ENCODE measurements at places on chromosomes 6 and 20.

- no peak for DNase-seq
These were observed 1.6 kb downstream of the TNFRSF6B start for GRCh38 chr20:63697868-63698545.

- no peak for DNase-seq
These were observed 12.8 kb upstream of the CCDC167 start for GRCh38 chr6:37512400-37513011.

- no peak for DNase-seq
These were observed 22.1 kb upstream of the TENT5A start for GRCh38 chr6:81774542-81774941.

- no peak for DNase-seq
These were observed 615 bp upstream of the NTSR1 start for GRCh38 chr20:62707921-62708521.

DNA sequence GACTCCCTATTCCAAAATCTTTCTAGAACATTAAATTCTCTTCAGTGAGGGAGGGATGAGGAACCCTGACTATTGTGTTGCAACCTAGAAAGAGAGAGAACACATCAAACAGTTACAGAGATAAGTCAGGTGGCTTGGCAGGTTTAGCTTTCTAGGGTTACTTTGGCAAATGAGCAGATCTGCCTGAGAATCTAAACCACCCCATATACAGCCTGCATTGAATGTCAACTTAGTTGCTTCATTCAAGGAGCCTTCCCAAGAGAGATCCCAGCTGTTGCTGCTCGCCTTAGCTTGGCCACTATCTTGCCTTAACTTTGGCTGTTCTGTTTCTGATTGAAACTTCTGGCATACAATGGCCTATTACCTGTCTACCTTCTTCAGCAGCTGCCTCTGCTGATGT is 74.7 kb upstream of the TCF21 start:
- DNase-seq = no peak

GRCh38 chr20:1165941-1166340 is 18.8 kb downstream of the TMEM74B start:
- no peak for DNase-seq

DNA sequence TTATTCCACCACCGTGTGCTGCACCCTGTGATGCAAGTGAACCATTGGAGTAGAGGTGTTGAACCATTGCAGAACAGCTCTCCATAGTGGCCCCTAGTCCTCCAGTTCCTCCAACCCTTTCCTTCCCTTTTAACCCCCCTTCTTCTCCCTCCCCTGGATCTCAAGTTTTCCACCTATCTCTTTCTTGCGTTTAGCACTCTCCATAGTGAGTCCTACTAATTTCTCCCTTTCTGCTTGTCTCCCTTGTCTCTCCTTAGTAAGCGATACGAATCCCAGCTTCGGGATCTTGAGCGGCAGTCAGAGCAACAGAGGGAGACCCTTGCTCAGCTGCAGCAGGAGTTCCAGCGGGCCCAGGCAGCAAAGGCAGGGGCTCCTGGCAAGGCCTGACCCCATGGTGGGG is 1.1 kb downstream of the PFDN6 start:
- DNase-seq = no peak

DNA sequence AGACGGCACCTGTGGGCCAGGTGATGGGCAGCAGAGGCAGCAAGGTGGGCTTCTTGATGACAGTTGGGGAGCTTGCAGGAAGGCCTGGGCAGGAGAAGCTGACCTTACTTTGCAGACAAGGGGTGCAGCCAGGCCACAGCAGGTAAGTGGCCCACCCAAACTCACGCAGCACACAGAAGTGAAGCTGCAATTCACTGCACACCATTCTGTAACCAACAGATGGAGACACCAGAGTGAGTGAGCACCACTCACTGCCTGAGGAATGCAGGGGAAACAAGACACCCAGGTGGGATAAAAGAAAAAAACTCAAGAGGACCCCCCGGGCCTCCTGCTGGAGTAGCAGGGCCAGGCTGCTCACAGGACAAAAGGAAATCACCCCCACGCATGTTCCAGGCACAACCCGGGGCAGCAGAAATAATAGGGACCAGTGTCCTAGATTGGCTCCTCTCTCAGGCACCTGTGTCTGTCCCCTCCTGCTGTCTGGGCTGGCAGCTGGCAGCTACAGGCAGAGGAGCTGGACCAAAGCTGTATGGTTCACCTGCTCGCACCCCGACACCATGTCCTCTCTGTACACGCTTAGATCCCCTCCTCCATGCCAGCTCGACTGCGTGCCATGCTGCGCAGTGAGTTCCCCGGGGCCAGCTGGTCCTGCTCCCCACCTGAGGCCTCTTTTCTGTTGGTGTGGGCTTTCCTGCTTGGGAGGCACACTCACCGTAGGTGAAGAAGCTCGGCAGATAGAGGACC is 4.9 kb downstream of the MTCH1 start:
- no peak for DNase-seq

- peak; percentile 62 for DNase-seq
These were observed 20.9 kb upstream of the POM121L2 start for GRCh38 chr6:27332692-27333641.

- DNase-seq = no peak
These were observed 533 bp downstream of the OSTM1 start for GRCh38 chr6:108074057-108074358.

- DNase-seq = no peak
These were observed 163.7 kb upstream of the AKAP12 start for GRCh38 chr6:151075930-151076555.

DNA sequence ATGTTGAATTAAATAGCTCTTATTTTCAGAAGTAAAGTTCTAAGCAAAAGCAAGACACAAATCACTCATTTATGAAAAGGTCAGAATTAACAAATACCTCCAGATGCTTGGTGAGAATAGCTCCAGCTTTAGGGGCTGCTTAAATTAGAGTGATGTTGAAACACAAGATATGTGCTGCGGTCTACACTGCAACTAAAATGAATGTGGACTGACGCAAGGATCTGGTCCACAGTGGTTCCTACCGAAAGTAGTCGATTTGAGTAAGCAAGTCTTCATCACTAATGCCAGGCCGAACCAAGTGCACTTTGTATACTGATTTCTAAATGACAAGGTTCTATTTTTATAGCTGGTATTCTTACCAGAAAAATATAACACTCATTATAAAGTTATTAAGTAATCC is 96.3 kb downstream of the PRDM1 start:
- no peak for DNase-seq

DNA sequence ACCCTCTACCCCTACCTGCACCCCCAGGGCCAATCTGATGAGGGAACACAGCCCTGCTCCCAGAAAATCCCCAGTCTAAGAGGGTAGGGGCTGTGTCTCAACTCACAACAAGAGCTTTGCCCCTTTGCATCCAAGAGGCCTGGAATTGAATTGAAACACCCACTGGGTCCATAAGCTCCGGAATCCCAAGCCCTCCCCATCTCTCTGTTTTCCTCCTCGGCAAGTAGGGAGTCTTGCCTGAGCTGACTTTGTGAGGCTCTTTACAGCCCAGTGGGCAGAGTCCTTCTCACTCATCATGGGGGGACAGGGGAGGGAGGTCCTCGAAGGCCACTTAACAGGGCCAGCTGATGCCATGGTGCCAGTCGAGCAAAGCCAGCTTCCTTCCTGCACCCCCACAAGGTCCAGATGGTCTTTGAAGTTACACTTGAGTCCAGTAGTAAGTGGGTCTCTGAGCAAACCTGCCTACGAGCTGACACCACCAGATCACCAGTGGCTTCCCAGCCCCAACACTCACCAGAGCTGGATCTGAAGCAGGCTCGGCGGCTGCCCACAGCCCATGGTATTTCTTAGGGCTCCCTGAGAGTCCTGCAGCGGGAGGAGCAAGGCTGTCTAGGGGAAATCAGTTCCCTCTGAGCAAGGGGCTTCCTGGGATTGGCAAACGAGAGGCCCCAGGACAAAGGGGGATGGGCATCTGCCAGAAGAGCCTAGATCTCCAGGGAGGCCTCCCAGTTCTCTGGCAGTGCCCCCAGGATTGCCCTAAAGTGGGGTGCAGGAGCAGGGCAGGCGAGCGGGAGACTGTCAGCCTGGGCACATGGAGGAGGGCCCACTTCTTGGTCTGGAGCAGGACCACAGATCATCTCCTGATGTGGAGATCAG is 144.5 kb downstream of the VEGFA start:
- no peak for DNase-seq

GRCh38 chr20:60107621-60108390 is 149.6 kb downstream of the CDH26 start:
- no peak for DNase-seq

GRCh38 chr6:52727908-52728307 is 35.4 kb downstream of the GSTA2 start:
- no peak for DNase-seq

- DNase-seq = no peak
These were observed 24.7 kb downstream of the MYT1 start for GRCh38 chr20:64188682-64189529.

DNA sequence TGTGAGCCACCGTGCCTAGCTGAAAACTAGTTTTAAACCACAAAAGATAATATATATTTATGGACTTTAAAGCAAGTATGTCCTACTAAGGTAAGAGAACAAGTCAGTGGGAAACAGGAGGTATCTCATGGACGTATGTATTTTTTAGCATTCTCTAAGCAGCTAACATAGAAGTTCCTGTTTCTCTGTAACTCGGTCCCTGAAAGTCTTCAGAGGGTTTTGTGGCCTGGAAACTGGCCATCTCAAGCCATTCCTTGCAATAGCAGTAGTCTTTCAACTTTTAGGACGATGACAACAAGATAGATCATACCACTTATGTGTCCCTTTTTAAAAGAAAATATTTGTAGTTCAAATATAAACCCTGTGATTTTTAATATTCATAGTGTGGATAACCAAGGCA is 95.6 kb upstream of the RALGAPA2 start:
- DNase-seq = no peak

DNA sequence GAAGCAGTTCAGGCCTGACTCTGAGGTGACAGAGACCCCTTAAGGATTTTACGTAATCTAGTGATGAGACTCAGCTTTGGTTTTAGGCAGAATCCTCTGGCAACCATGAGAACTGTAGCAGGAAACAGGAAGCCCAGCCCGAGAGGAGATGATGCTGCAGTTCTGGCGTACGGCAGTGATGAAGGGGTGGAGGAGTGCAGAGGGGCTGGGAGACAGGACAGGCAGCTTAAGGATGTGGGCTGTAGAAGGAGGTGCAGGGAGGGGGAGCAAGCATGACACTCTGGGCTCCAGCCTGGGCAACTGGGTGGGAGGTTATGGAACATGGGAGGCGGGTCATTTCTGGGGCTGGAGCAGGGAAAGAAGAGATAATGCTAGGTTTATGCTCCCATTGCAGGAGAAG is 67.1 kb downstream of the LRFN2 start:
- no peak for DNase-seq

- peak; percentile 84 for DNase-seq
These were observed 106.5 kb downstream of the CDC5L start for GRCh38 chr6:44494011-44494501.

DNA sequence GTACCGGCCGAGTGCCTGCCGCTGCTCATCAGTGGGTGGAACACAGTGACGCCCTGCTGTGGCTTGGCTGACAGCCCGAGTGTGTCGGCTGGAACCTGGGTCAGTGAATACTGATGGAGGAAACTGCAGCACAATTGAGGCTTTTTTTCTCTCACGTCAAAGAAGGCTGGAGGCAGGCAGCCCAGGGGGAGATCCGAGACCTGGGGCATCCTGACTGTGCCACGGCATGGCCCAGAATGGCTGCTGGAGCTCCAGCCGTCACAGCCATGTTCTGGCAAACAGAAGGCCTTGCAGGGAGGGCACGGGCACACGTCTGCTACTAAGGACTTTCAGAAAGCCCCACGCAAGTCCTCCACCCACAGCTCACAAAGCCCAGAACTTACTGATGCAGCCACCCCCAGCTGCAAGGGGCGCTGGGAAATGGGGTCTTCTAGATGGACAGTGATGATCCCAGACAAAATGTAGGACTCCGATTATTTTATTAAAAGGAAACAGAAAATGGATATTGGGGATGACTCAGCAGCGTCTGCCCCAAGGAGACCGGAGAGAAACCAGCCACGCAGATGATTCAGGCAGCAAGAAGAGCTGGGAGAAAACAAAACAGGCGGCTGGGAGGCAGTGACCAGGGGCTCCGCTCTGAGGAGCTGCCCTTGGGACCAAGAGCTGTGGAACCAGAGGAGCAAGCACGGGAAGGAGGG is 140.0 kb downstream of the TAF4 start:
- no peak for DNase-seq

- DNase-seq = no peak
These were observed 17.8 kb downstream of the MAN1A1 start for GRCh38 chr6:119331663-119332286.

DNA sequence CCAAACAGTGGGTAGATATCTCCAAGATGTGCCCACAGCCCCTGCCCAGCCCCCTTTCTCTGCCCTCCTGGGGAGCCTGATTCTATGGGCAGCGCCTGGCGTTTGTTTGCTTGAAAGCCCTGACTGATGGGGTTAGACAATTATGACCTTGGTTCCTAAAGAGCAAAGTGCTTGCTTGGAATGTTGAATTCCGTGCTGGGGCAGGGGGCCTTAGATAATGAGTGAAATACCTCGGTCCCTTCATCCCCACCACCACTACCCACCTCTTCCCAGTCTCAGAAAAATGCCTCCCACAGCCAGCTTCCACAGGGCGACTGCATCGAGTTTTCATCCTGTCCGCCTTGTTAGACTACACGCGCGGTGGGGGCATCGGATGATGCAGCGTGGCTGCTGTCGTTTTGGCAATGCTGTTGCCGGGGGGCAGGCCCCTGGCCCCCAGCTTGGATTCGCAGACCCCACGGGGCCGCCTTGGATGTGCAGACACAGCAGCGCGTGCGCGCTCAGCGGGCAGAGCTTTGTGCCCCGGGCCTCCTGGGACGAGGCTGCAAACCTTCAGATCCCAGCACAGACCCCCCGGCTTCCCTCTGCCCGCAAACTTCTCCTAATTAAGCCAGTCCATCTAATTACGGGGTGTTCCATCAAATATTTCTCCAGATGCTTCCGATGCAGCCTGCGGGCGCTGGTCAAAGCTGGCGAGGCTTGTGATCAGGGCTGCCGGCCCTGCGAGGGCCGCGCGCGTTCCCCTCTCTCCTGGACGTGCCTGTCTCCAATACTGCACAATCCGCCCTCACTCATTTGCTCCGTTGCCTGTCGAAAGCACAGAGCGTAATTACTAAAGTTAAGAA is 86.1 kb downstream of the LINC00237 start:
- DNase-seq = no peak

DNA sequence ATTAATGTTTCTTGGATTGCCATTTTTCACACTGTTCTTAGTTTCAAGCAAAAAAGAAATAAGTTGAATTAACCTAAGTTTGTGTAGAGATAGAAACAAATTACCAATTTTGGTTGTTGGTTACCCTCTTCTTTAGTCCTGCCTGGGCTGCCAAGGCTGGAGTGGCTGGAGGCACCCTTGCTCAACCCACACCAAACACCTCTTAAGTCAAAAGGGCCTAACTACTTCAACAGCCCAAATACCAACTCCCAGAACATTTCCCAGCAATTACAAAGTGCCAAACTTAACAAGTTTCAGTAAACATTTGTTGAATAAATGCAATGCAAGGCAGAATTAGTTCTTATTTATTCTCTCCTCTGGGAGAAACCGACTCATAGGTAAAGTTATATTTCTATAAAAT is 38.1 kb upstream of the TMEM181 start:
- no peak for DNase-seq

GRCh38 chr6:47633141-47633540 is 65.2 kb upstream of the ADGRF4 start:
- no peak for DNase-seq

- no peak for DNase-seq
These were observed 85.1 kb downstream of the EDN3 start for GRCh38 chr20:59385480-59385879.

All from HS-27A (cell line).